ENCODE measurements at places on chromosomes 2 and 18.

GRCh38 chr2:73069855-73070642 lies 1.5 kb downstream of the SFXN5 start:
- DNase-seq, result no peak

DNA sequence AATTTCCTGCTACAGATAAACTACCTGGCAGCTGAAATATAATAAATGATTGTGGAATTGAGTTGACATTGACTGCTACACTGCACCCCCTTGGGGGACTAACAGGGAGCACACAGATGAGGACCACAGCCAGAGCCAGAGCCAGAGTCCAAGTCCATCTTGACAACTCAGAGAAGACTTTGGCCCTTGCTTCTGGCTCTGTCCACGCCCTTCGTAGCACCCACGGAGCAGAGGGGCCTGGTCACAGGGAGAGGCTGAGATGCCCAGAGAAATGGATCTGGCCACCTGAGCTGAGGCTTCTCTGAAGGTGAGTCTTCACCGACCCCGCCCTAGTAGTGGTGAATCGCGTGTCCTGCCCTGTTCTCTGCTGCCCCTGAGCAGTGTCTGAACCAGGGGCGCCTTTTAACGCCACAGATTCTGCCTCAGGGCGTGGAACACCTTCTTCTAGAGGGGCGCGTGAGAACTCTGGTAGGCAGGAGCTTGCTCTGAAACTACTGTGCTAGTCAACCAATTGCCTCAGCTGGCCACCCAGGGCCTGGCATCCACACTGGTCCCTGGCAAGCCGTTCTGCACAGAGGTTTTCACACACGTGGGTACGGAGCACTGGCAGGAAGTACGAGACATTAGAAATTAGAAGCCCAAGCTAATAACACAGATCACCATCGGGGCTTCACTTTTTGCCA lies 35.7 kb upstream of the MAT2A start:
- DNase-seq, result no peak

DNA sequence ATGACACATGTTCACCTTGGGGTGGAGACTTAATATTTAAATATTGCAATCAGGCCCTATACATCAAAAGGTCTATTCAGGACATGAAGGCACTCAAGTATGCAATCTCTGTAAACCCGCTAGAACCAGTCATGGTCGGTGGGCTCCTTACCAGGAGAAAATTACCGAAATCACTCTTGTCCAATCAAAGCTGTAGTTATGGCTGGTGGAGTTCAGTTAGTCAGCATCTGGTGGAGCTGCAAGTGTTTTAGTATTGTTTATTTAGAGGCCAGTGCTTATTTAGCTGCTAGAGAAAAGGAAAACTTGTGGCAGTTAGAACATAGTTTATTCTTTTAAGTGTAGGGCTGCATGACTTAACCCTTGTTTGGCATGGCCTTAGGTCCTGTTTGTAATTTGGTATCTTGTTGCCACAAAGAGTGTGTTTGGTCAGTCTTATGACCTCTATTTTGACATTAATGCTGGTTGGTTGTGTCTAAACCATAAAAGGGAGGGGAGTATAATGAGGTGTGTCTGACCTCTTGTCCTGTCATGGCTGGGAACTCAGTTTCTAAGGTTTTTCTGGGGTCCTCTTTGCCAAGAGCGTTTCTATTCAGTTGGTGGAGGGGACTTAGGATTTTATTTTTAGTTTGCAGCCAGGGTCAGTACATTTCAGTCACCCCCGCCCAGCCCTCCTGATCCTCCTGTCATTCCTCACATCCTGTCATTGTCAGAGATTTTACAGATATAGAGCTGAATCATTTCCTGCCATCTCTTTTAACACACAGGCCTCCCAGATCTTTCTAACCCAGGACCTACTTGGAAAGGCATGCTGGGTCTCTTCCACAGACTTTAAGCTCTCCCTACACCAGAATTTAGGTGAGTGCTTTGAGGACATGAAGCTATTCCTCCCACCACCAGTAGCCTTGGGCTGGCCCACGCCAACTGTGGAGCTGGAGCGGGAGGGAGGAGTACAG lies 108.1 kb downstream of the XRCC5 start:
- no peak for DNase-seq

DNA sequence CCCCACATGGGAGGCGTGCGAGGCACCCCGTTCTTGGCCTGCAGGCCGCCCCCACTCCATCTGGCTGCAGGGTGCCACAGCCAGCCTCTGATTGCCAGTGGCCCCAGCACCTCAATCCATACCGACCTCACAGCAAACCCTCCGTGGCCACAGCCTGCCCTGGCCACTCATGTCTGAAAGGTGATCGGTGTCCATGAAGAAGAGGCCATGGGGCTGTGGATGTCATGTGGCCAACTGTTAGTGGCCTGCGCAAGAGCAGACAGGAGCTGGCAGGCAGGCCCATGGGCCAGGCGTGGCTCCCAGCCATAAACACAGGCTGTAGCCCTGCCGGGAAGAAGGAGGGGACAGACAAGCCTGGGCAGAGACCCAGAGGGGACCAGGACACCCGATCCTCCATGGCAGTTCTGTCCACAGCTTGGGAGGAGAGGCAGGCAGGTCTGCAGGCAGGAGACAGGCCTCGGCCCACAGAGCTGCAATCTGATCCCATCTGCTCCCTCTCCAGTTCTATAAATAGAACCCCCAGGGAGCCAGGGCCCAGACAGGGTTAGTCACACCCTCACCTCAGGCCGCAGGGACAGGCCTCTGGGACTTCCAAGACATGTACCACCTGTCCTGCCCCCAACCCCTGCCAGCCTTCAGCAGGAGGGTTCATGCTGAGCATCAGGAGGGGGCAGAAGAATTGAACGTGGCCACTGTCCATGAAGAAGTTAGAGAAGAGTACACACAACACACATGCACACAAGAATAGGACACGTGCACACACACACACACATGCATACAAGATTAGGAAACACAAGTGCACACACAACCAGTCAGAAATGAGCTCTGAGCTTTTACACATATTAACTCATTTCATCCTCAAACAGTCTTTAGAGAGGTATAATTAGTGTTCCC lies 16.9 kb downstream of the STEAP3 start:
- peak; percentile 80 for DNase-seq

DNA sequence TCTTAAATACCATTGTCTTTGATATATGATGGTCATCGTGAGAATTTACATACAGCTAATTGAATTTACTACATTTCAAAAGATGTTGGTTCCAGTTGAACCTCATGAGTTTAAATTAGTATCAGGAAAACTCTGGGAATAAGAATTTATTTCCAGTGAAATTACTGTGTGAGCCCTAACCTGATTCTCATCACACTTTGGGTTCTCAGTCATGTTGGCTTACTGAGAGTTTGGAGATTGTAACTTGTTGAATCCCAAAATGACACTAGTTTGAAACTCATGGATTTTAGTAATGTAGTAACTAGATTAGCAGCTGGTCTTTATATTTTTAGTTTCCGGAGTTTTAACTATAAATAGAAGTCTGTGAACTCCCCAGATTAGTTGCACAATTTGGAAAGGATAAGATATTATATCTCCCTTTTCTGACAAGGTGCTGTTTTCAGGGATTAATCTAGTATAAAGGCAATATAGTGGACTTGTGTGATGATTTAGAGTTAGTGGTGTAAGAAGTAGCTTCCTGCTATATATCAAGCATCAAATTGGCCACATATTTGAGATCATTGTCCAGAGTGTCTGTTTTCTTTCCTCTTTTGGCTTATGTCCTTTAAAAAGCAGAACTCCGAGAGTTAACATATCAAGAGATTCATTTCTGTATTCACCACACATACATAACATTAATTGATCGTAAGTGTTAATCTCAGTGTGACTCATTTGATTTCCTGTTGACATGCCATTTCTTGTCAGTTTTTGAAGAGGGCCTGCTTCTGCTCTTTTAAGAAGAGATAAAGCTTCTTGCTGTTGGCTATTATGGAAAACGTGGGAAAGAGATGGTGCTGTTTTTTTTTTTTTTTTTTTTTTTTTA lies 15.7 kb downstream of the NDUFV2 start:
- no peak for DNase-seq

GRCh38 chr18:56715121-56715520 lies 64.0 kb downstream of the WDR7 start:
- no peak for DNase-seq

DNA sequence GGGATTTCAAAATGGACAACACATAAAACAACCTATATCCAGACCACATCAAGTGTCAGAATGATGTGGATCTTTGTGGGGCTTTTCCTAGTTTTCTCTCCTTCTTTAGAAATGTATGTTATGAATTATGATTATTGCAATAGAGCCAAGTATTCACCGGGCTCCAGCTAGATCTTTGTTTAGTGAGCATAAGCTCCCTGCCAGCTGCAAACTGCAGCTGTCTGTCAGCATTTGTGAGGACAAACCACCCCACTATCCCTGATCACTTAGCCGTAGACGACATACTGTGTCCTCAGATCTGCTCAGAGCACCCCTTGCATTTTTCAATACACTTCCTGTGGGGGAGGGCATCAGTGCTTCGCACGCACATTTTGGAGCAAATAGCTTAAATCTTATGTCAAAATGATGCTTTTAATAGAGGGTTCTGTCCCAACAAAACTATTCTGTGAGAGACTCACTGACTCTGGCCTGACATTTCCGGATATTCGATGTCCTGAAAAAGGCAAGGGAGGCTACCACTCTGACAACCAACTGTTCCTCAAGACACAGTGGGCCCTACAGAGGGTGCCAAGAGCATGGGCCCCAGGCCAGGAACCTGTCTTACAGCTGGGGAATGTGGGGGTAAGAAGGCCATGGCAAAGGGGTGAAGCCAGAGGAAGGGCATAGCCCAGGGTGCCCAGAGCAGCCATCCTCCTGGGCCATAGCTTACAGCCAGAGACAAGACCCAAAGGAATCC lies 346.0 kb downstream of the ARHGAP15 start:
- DNase-seq, result no peak

GRCh38 chr2:122028371-122029100 lies 273.1 kb downstream of the TSN start:
- DNase-seq, result no peak

GRCh38 chr18:48536516-48536915 lies 2.3 kb upstream of the CTIF start:
- DNase-seq, result no peak

DNA sequence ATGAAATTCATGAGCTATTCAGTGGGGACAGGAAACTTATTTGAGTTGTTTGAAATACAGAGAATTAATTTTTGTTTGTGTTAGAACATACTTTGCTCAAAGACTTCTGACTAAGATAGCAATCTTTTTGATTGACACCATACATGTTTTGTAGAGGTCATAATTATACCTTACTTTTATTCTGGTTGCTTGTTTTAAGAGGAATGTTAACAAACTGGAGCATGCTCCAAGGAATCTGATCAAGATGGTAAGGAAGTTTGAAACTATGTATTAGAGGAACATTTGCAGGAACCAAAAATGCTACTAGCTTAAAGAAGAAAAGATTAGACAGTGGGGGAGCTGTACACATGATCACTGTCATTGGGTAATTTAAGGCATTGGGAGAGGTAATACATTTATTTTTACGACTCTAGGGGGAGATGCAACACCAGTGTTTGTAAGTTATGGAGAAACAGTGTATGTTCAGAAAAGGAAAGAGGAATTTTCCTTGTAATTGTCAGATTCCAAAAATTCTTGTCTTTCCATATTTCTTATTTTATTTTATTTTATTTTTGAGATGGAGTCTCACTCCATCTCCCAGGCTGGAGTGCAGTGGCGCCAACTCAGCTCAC lies 8.0 kb downstream of the AGFG1 start:
- no peak for DNase-seq
